ENCODE measurements at places on chromosomes 3 and 15.

DNA sequence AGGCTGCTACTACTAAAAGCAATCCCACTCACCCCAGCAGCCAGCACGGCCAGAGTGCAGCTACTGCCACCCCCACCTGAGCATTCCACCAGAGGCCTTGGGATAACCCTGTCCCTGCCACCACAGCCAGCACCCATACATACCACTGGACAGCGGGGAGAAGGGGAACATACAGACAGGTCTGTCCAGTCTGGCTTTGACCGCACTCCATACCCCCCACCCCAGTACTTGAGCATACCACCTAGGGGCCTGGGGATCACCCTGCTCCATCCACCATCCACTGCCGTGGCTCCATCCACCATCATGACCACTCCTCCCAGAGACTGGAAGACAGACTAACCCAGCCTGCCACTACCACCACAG is 210.1 kb downstream of the ATP8B4 start:
- no peak overlapping the region for H3K4me3 ChIP-seq
- no peaks in the 10 kb centered on the region for H3K27me3 ChIP-seq
- no peaks in the 10 kb centered on the region for H3K4me1 ChIP-seq
- H3K36me3 ChIP-seq = no peaks in the 10 kb centered on the region

- H3K27ac ChIP-seq = no peak overlapping the region
- H3K36me3 ChIP-seq = no peaks in the 10 kb centered on the region
- no peaks in the 10 kb centered on the region for H3K27me3 ChIP-seq
- H3K4me3 ChIP-seq = no peak overlapping the region
Observed at GRCh38 chr3:32978331-32978730, 26.9 kb downstream of the CCR4 start.

DNA sequence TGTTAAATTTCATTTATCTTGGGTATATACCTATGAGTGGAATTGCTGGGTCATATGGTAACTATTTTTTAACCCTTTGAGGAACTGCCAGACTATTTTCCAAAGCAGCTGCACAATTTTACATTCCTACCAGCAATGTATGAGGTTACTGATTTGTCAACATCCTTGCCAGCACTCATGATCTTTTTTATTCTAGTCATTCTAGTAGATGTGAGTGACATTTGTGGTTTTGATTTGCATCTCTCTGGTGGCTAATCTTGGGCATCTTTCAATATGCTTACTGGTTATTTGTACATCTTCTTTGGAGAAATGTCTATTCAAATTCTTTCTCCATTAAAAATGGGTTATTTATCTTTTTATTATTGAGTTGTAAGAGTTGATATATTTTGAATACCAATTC is 21.3 kb upstream of the LRRC58 start:
- no peak for DNase-seq
- H3K27me3 ChIP-seq = no peaks in the 10 kb centered on the region
- H3K4me3 ChIP-seq = no peak overlapping the region
- no peaks in the 10 kb centered on the region for H3K36me3 ChIP-seq
- H3K27ac ChIP-seq = no peak overlapping the region

GRCh38 chr3:126983653-126984390 is 907 bp downstream of the PLXNA1 start:
- DNase-seq = peak; percentile 39
- peaks cover 36% of the 10 kb centered on the region for H3K4me1 ChIP-seq
- no peaks in the 10 kb centered on the region for H3K27me3 ChIP-seq
- H3K27ac ChIP-seq = no peak overlapping the region
- H3K36me3 ChIP-seq = no peaks in the 10 kb centered on the region

- no peak for DNase-seq
- no peaks in the 10 kb centered on the region for H3K27me3 ChIP-seq
- H3K27ac ChIP-seq = no peak overlapping the region
- no peaks in the 10 kb centered on the region for H3K36me3 ChIP-seq
Observed at GRCh38 chr3:69445024-69445423, 59.1 kb upstream of the FRMD4B start.

DNA sequence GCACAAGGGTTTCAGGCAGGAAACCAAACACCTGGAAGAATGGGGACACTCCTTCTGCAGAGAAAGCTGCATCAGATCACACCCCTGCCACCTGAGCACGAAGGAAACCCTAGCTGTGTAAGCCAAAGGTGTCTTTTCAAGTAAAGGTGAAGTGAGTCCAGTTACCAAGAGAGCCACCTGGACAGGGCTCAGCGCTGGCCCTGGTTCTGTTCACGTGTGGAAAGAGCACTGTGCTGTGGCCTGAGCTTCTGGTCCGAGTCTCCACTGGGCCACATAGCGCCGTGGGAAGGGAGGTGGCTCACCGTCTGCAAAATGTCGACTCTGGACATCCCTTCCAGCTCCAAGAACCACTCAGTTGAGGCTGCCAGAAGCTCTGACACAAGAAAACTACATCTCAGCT is 151.1 kb downstream of the ADAMTS17 start:
- DNase-seq = no peak
- H3K4me1 ChIP-seq = no peaks in the 10 kb centered on the region
- H3K36me3 ChIP-seq = no peaks in the 10 kb centered on the region
- no peak overlapping the region for H3K4me3 ChIP-seq

GRCh38 chr3:192229866-192230265 is 497.5 kb downstream of the FGF12 start:
- H3K4me3 ChIP-seq = no peak overlapping the region
- no peak for DNase-seq
- H3K36me3 ChIP-seq = no peaks in the 10 kb centered on the region

DNA sequence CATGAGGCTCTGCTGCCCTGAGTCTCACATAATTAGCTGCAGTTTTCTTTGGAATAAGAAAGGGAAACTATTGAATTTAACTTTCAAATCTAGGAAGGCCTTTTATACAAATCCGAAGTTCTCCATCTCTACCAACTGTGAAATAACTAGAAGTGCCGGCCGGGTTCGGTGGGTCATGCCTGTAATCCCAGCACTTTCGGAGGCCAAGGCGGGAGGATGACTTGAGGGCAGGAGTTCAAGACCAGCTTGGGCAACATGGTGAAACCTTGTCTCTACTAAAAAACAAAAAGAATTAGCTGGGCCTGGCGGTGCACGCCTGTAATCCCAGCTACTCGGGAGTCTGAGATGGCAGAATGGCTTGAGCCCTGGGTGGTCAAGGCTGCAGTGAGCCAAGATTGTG is 43.6 kb downstream of the COL8A1 start:
- no peaks in the 10 kb centered on the region for H3K36me3 ChIP-seq
- no peaks in the 10 kb centered on the region for H3K27me3 ChIP-seq
- no peak for DNase-seq
- no peak overlapping the region for H3K4me3 ChIP-seq
- no peak overlapping the region for H3K27ac ChIP-seq

- H3K36me3 ChIP-seq = peaks cover 5% of the 10 kb centered on the region
- DNase-seq = peak; percentile 20
- H3K4me3 ChIP-seq = no peak overlapping the region
- no peaks in the 10 kb centered on the region for H3K27me3 ChIP-seq
Observed at GRCh38 chr3:45679805-45680204, 9.4 kb upstream of the SACM1L start.

DNA sequence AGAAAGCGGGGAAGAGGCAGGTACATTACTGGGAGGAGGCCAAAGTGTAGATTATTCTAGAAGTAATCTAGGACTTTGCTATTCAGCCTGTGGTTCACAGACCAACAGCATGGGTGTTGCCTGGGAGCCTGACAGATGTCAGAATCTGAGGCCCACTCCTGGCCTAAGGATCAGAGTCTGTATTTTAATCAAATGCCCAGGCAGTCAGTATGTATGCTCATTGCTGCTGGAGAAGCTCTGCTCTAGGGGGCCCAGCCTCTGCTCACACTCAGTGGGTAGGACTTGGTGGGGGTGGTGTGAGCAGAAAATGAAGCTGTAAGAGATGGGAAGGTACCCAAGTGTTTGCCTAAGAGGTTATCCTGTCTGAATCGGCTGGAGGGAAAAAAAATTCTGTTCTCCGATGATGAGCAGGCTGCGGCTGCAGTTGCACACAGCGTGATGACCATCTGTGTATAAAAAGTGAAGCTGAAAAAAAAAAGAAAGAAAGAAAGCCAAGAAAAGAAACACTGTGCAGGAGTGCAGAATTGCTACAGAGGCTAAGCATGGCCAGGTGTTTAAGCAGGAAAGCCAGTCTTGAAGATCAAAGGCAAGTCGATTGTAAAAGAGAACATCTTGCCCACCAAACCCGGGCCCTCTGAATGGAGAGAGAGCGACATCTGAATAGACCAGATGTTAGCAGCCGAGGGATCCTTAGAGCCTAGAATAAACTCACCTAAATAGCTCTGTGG is 65.2 kb downstream of the EIF4E3 start:
- H3K4me1 ChIP-seq = peaks cover 35% of the 10 kb centered on the region
- H3K36me3 ChIP-seq = no peaks in the 10 kb centered on the region

Measured in body of pancreas (tissue), 4 donors.